ENCODE measurements at places on chromosomes 11 and 22.

GRCh38 chr11:76156971-76157427, 49.3 kb downstream of the WNT11 start:
- DNase-seq, result no peak

DNA sequence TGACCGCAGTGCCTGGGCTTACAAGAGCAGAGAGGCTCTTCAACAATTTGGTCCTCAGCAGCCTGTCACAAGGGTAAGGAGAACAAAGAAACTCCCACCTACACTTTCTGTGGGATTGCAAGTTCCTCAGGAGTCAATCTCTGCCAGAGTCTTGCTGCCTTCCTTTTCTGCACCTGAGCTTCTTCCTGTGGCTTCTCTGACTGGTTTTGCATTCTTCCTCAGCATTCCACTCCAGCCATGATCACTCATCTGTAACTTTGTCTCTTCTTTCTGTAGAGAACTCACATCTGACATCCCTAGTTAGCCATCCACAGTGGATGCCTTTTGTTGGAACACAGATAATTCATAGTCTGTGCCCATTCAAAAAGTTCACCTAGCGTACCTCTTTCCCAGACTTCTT, 14.2 kb upstream of the OR6A2 start:
- DNase-seq, result no peak

DNA sequence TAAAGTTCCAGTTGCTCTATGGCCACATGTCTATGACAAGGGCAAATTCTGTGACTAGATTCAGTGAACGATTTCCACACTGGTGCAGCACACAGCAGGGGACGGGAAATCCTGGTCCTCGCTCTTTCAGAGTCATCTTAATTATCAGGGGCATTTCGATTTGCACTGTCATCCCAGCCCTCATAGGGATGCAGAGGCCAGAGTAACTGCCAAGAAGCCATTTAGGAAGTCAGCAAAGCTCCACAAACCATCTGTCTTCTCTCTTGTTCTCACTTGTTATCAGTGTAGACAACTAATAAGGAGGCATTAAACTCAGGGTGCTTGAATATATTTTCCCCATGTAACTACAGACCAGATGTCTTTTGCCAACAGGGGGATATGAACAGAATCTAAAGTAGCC, 151.7 kb downstream of the STK33 start:
- no peak for DNase-seq

GRCh38 chr22:19679522-19680101, 34.7 kb upstream of the SEPTIN5 start:
- peak; percentile 21 for DNase-seq

DNA sequence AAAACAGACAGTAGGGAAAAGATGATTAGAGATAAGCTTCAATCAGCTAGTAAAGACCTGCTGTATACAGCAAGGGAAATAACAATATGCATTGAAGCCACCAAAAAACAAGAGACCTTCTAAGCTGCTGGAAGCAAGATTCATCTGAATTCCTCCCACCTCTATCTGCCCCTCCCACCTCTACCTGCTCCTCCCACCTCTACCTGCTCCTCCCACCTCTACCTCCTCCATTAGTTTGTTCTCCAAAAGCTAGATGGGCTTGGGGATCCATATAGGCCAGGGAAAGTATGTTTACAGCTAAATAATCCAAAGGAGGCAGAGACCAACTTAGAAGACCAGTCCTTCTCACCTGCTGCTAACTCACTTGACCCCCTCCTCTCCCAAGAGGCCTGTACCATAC, 33.2 kb downstream of the PAK1 start:
- DNase-seq, result no peak

DNA sequence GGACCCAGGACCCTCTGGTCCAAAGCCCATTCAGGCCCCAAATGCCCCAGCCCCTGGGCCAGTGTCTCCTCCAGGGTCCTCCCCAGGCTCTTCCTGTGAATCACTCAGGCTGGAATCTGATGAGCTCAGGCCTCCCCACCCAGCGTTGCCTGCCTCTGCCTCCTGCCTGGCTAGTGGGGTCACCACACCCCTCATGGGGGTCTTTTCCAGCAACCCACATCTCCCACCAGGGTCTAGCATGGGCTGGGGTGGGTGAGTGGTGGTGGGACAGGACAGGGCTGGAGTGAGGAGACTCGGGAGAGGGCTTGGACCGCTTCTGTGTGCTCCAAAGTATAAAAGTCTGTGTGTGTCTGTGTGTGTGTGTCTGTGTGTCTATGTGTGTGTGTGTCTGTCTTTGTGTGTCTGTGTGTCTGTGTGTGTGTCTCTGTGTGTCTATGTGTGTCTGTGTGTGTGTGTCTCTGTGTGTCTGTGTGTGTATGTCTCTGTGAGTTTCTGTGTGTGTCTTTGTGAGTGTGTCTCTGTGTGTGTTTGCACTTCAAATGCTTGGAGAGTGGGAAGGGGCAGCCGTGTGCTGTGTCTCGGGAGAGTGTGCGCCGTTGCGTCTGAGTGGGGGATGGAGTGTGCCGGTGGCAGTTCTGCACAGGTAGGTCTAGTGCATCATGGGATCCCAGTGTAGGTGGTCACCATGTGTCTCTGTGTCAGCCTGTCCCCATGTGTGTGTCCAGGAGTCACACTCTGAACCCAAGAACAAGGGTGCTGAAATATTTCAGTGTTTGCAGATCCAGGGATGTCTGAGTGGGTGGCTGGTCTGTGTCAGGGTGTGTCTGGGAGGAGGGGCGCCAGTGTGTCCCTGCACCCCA, 8.8 kb downstream of the RIN1 start:
- DNase-seq, result no peak

Measured in CD8-positive, alpha-beta memory T cell (primary cell).